ENCODE measurements at places on chromosomes 11 and 22.

DNA sequence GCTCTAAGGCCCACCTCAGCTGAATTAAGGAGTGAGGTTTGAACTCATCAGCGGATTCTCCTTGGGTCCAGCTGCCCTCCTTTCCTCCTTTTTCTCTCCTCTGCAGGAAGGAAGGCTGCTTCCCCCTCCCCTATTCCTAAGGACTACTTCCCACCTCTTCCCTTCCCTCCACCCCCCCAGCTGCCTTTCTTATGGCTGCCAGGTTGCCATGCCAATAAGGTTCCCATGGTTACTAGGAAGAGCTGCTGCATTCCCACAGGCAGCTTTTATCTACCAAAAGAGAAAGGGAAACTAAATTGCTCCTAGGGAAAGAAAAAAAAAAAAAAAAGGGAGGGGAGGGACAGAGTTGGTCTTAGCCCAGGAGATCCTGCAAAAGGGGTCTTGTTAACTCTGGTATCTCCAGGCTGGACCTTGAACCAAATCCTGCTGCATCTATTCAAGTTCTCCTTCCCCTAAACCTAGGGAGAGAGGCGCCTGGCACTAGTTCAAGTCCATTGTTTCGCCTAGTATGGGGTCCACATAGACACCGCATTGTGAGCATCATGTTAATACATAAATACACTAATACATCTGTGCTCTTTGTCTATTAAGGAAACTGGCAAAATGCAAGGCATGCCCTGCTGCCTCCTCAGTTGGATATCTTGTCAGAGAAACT is 21.2 kb upstream of the FEZ1 start:
- H3K4me3 ChIP-seq: no peak overlapping the region
- no peaks in the 10 kb centered on the region for H3K27me3 ChIP-seq
- H3K36me3 ChIP-seq: no peaks in the 10 kb centered on the region
- no peak overlapping the region for H3K27ac ChIP-seq

- no peak overlapping the region for H3K4me3 ChIP-seq
- no peaks in the 10 kb centered on the region for H3K36me3 ChIP-seq
- H3K4me1 ChIP-seq: peaks cover 27% of the 10 kb centered on the region
- no peaks in the 10 kb centered on the region for H3K27me3 ChIP-seq
These were observed 11.2 kb upstream of the MALAT1 start for GRCh38 chr11:65487467-65488272.

GRCh38 chr11:128747728-128748148 is 53.9 kb downstream of the FLI1 start:
- DNase-seq: no peak
- no peak overlapping the region for H3K27ac ChIP-seq
- H3K4me1 ChIP-seq: no peaks in the 10 kb centered on the region
- no peaks in the 10 kb centered on the region for H3K27me3 ChIP-seq
- H3K4me3 ChIP-seq: no peak overlapping the region

- H3K4me1 ChIP-seq: peaks cover 2% of the 10 kb centered on the region
- H3K36me3 ChIP-seq: no peaks in the 10 kb centered on the region
- H3K27me3 ChIP-seq: no peaks in the 10 kb centered on the region
- DNase-seq: no peak
These were observed 31.4 kb downstream of the LRP5 start for GRCh38 chr11:68343761-68344256.

DNA sequence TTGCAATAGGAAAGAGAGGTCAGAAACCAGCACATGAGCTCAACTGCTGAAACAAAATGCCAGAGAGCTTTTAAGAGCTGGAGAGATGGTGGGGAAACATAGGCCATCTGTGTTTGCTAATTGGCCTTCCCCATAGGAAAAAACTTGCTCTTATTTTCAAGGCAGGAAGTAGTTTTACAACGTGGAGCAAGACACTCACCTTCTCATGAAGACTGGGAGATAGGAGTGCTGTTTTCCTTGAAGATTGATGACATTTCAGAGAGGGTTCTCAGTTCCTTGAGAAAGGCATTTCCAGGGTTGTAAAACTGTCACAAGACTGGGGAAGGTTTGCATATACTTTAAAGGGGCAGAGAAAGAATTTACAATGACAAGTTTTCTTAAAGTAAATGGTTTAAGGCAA is 586.3 kb upstream of the RAG2 start:
- no peak overlapping the region for H3K27ac ChIP-seq
- no peak for DNase-seq
- H3K4me1 ChIP-seq: no peaks in the 10 kb centered on the region

- no peak overlapping the region for H3K27ac ChIP-seq
- no peaks in the 10 kb centered on the region for H3K4me1 ChIP-seq
- H3K36me3 ChIP-seq: peaks cover 9% of the 10 kb centered on the region
- H3K4me3 ChIP-seq: no peak overlapping the region
These were observed 22.9 kb downstream of the RPUSD4 start for GRCh38 chr11:126188332-126189108.
